ENCODE measurements at places on chromosomes 13 and 19. TPM values are rescaled to one million over a fixed set of nuclear protein-coding genes. Genes with fewer than 3 reads are reported as not detected.

- no peak for DNase-seq
Measured at GRCh38 chr13:80883545-80883944, 542.6 kb upstream of the SPRY2 start.

DNA sequence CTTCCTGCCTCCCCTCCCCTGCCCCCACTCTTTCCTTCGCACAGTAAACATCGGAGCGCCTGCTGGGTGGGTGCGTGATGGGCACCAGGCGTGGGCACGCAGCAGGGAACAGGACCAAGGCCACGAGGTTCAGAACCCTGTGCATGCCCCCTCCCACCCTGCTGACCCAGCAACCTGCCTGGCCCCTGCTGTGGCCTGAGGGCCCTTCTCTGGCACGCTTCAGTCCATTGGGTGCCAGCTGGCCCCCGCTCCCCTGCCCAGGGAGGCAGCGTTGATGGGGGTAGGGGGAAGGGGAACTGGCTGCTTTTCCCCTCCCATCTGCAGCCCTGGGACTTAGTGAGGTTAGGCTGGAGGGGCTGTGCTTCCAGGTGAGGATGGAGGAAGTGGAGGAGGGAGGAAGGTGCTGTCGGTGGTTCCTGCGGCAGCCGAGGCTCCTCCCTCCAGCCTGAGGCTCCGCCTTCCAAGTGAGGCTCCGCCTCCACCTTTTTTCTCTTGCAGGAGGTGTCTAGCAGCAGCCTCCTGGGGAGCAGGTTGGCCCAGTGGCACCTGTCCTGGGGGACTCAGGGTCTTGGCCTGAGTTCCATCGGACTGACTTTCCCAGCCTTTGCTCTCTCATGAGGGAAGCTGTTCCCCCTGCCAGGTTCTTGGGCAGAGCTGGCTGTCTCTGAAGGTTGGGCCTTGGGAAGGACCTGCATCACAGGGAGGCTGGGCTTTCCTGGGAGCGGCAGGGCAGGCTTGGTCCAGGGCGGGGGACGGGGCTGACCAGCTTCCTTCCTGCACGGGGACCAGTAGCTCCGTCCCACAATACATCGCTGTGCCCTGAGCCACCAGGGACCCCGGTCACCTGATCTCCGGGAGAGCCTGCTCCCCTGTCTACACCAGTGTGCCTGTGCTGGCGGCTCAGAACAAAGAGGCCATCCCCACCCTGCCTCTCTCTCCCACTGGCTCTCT, 7.3 kb downstream of the PIAS4 start:
- no peak for DNase-seq

Gene LRRC4B
- polyA plus RNA-seq, result not detected

- no peak for DNase-seq
Measured at GRCh38 chr19:33938821-33939220, 142.2 kb downstream of the KCTD15 start.

DNA sequence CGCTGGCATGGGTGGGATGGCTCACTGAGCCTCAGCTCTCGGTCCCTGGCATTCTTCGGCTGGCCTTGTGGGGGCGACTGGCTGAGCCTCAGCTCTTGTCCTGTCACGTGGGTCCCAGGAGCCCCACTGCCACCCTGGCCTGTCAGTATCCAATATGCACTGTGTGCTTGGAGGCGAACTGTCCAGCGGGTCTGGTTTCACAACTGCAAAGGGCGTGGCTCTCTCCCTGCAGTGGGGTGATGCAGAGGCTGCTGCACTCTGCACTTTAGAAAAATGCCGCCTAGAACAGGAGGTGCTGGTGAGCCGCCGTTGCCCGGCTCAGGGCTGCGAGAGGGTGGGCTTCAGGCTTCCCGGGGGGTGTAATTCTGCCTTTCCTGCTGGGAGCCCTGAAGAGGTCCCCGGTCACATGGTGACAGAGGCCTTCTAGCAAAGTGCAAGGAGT, 17.0 kb upstream of the TMEM255B start:
- DNase-seq, result no peak

GRCh38 chr13:76527041-76527440, 359.2 kb downstream of the KCTD12 start:
- no peak for DNase-seq

GRCh38 chr19:33432015-33432414, 58.5 kb downstream of the CEBPG start:
- DNase-seq, result no peak

DNA sequence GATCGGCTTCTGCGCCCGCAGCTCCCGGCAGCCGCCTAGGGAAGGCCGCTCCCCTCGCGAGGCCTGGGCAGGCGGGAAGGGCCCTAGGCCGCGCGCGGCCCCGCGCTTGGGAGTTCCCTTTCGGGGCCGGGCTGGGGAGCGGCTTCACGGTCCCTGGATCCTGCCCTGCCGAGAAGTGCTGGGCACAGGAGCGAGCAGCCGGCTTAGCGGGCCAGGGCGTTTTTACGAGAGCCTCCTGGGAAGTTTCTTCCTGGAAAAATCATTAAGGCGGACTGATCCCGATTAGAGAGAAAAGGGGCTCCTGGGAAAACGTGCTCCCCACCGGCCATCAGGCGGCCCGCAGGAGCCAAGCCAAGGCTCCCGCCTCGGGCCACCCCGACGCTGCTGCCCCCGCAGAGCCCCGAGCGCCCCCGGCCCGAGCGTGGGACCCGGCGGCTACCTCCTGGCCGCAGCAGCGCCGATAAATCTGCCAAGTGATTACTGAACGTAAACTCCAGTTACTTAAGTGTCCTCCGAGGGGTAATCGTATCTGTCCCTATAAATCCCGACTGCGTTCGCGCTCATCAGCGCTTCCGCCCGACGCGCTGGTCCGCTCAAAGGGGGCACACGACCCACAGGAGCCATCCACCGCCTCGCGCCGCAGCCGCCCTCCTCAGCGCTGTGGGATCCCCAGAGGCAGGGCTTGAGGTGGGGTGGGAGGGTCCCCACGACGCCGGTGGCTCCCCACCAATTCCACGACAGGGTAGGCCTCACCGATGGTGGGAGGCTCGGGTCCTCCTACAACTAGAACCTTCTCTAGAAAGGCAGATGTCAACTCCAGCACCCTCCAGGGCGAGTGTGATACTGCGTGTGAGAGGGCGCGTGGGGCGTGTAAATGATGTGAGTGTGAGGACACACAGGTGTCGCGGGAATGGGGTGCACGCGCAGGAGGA, 2.8 kb downstream of the ZIC5 start:
- DNase-seq, result no peak

DNA sequence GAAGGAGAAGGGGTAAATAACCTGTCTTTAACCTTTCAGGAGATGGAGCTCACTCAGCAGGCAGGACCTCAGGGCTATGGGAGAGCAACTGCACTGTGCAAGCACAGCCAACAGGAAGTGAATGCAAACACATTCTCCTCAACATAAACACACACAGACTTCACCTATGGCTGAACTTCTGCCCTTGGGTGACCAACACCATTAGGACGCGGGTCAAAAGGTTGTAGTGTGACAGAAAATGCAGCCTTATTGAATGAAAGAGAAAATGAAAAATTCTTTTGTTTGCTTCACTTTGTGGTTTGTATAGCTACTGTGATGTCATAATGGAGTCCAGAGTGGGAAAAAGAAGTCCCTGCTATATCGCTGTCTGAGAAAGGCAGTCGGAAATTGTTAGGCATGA, 323.0 kb downstream of the NDFIP2 start:
- no peak for DNase-seq

Gene GNG8
- polyA plus RNA-seq, result not detected

Data from AG04450 (cell line).